ENCODE measurements at places on chromosomes 5 and 9. TPM values are rescaled to one million over a fixed set of nuclear protein-coding genes. Genes with fewer than 3 reads are reported as not detected.

DNA sequence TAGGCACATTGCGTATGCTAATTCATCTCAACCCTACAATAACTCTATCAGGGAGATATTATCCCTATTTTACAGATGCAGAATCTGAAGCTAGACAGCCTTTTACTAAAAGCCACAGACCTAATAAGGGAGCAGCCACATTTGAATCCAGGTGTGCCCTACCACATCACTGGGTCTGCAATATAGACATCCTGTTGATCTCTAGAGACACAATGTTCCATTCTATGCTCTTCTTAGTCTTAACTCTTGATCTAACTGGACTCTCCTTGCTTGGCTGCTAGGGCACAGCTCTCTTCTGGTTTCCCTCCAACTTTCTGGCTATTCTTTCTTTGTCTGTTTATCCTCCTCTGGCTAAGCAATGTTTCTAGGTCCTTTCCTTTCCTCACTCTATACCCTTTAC, 1.4 kb upstream of the SPATA6L start:
- no peaks in the 10 kb centered on the region for H3K36me3 ChIP-seq
- H3K4me3 ChIP-seq, result no peak overlapping the region
- no peaks in the 10 kb centered on the region for H3K27me3 ChIP-seq
- DNase-seq, result no peak

GRCh38 chr9:110979636-110980035, 58.6 kb downstream of the LPAR1 start:
- no peaks in the 10 kb centered on the region for H3K36me3 ChIP-seq
- H3K27ac ChIP-seq, result no peak overlapping the region
- H3K4me3 ChIP-seq, result no peak overlapping the region
- DNase-seq, result no peak

Gene FBXL17
- polyA plus RNA-seq, result 4.2 TPM

Gene YTHDC2
- polyA plus RNA-seq, result 10.5 TPM

Gene ACOT12
- polyA plus RNA-seq, result 0.40 TPM

DNA sequence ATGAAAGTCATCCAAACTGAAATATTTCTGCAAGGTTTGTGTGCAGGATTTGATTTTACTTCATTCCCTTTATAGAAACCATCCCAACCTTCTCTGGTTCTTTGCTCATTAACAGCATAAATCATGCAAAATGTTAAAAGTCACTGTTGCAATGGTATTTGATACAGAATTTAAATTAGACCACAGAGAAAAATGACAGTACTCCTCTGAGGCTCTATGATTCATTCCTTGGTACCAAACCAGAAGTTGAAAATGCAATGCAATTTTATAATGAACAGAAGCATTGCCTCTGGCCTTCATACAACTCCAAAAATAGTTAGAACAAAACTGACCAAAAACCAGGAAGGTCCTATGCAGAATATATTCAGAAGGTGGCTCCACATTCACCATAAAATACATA, 607.1 kb downstream of the TLE1 start:
- H3K4me3 ChIP-seq, result no peak overlapping the region
- no peaks in the 10 kb centered on the region for H3K4me1 ChIP-seq
- H3K27ac ChIP-seq, result no peak overlapping the region
- no peak for DNase-seq
- H3K27me3 ChIP-seq, result no peaks in the 10 kb centered on the region

DNA sequence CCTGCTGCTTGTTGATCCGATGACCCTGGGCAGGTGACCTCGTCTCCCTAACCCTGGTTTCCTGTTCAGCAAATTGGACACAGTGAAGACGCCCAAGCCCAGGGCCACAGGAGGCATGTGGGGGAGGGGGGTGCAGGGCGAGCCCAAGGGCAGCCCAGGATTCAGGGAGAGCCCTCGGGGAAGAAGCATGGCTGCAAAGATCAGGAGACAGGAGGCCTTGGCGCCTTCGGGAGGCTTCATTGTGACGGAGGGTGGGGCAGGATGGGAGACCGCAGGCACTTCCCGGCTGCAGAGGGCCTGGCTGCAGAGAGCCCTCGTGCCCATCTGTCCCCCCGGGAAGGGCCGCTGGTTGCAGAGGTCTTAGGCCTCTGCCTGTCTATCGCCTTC, 6.2 kb downstream of the ASS1 start:
- DNase-seq, result no peak
- no peak overlapping the region for H3K27ac ChIP-seq
- H3K4me3 ChIP-seq, result no peak overlapping the region
- H3K27me3 ChIP-seq, result no peaks in the 10 kb centered on the region
- peaks cover 24% of the 10 kb centered on the region for H3K4me1 ChIP-seq
- no peaks in the 10 kb centered on the region for H3K36me3 ChIP-seq

DNA sequence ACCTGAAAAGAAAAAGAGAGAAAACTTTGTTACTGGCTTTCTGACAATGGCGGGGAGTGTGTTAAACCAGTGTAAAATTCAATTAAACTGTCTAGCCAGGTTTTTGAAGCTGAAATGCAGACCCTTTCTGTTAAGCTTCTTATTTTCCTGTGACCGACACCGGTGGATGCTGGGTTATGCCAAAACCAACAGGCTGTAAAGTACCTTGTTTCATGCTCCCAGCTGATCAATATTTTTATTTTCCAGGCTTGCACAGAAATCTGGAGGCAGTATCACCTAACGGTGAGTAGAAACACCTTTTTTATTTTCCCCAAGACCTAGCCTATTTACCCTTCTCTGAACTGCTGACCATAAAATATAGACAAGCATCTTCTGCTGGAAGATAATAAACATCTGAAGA, 94.9 kb upstream of the GRHPR start:
- no peaks in the 10 kb centered on the region for H3K36me3 ChIP-seq

Gene PTTG1
- polyA plus RNA-seq, result 1.2 TPM

Measured in pancreas (tissue), 10 donors.